Astrocyte of the cerebellum (primary cell): ENCODE measurements at places on chromosomes 7 and 10.
A peak's percentile ranks its signal among the peaks of the same experiment; 100 is the strongest.

- no peak for DNase-seq
Observed at GRCh38 chr10:14674376-14675050, 100.2 kb downstream of the FAM107B start.

DNA sequence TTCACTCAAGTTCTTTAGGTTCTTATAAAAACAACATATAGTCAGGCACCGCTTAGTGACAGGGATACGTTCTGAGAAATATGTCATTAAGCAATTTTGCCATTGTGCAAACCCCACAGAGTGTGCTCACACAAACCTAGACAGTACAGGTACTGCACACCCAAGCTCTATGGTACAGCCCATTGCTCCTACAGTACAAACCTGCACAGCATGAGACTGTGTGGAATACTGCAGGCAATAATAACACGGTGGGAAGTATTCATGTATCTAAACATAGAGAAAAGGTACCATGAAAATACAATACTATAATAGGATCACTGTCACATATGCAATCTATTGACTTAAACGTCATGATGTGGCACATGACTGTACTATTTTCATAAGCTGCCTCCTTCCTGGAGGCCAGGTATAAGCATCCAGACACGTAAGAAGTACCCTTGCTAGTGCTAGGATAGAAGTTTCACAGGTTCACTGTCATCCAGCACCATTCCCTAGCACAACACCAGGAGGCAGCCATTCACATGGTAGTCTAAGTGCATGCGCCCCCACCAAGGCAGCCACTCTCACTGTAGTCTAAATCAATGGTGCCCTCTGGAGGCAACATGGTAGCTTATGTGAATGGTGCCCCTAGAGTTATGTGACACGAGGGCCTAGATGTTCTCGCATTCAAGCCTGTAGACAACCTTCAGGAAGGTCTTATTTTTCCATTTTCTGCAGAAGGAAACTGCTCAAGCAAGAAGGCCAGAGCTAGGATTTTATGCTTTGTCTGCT lies 98.5 kb downstream of the ARHGAP22 start:
- DNase-seq, result no peak

GRCh38 chr7:154375956-154376355 lies 323.8 kb downstream of the DPP6 start:
- no peak for DNase-seq

GRCh38 chr7:6376820-6377219 lies 70.9 kb downstream of the DAGLB start:
- no peak for DNase-seq

DNA sequence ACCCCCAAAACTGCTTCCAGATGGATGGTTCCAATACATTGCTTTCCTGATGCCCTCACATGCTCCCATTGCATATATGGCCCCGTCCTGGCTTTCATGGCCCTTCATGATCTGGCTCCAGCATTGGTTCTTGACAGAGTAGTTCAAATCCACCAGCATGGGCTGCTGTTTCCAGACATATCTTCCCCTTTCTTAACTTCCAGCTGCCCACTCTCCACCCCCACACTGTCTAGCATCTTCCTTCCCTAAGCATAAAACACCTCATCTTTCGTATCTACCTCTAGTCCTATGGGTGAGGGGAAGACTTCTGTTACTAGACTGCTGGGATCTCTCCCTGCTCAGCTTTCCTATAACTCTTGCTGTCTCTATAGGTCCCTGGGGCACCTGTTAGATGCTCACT lies 13.2 kb upstream of the GOLGA7B start:
- no peak for DNase-seq

DNA sequence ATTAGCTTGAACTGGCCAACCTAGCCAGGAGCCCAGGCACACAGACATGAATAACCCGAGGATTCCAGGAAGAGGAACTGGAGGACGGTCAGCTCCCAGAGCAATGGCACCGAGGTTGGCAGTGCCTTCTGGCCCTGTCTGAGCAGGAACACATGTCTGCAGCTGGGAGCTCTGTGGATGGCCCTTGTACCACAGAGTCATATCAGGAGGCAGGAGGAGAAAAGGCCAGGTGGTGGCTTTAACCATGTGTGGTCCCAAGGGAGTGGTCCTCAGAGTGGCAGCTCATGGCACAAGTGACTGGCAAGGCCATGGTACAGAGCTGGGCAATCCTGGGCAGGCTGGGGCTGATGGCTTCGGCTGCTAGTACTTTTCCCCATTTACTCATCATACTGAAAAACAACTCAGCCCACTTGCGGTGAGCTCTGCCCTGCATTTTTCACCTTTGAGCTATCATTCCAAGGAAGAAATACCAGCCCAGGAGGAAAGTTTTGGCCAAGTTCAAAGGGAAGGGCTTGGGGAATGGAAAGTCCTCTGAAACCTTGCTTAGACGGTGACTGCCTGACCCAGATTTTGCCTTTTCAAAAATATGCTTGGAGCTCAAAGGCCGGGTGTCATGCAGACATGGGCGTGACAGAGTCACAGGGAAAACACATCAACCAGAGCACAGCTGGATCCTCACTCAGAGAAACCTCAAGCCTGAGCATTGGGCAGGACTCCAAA lies 25.7 kb upstream of the LOXL4 start:
- no peak for DNase-seq

DNA sequence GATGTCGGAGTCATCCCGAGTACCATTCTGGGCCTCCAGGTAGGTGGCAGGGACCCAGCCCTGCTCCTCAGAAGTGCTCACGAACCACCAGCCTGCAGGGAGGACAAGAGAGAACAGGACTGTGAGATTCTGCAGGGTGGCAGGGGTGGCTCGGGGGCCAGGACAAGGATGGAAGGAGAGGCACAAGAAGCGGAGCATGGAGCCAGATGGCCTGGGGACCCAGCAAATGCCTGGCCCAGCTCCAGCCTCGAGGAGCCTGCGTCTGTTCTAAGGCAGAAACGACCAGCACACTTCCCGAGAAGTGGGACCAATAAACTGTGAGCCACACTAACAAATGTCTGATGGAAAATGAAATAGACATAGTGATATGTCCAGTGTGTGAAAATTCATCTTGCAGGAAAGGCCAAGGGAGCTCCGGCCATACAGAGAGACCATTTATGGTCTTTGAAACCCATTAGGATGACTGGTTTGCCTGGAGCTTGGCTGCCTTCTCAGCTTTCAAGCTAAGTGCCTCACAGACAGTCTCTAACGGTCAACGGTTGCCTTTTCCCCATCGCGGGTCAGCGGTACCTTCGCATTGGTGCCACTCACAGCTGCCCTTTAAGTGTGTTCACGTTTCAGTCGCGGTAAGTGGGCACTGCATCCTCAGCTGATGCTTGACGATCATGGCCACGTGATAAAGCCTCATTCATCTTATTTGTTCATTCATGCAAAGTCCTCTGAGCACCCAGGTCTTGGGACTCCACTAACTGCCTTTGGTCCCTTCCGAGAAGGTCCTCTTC lies 133.8 kb downstream of the NEURL1 start:
- DNase-seq, result no peak

- no peak for DNase-seq
Observed at GRCh38 chr7:116990056-116990455, 36.8 kb downstream of the ST7 start.

DNA sequence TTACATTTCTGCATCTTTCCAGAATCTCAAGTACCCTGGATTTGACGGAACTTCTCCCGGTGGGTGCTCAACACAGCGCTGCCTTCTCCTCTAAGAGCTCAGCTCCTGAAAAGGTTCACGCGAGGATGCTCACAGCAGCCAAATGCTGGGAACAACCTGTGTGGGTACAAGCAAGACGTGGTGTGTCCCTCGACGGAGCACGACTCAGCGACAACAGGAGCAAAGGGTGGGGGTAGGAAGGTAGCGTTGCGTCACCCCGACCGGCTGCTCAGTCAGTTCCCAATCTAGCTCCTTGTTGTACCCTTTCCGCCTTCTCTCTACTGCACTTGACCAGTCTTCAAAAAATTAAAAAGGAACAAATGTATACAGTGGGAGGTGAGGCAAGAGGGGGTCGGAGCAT lies 117.3 kb downstream of the PTPRN2 start:
- DNase-seq, result no peak

GRCh38 chr10:4373098-4373497 lies 452.9 kb upstream of the AKR1E2 start:
- no peak for DNase-seq

DNA sequence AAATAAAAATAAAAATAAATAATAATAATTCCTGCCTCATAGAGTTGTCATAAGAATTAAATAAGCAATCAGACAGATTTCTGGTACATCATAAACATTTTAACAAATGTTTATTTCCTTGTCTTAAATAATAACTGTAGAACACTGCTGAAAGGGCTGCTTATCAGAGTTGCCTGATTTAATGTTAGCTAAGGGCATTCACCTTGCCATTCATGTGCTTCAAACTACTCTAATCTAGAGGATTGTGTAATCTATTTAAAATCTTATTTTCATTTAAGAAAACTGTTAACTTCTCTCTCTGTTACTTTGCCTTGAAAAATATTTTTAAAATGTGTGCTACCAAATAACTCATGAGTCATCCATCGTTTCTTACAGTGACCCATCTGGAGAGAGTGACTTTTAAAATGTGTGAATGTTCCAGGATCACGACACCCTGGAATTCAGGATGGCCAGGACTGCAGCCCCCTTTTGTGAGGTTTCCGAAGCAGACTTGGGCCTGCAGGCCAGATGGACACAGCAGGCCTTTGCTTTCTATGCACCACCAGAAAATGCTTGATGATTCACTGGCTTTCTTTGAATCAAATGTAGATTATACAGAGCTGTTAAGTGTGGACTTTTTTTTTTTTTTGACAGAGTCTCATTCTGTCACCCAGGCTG lies 109.1 kb upstream of the TNS3 start:
- peak; percentile 31 for DNase-seq
